ENCODE measurements at places on chromosomes 7 and 10.

GRCh38 chr10:50421026-50421719 is 169.9 kb upstream of the ASAH2 start:
- no peak for DNase-seq

- DNase-seq = no peak
Measured at GRCh38 chr7:157955348-157955999, 618.7 kb downstream of the DNAJB6 start.

GRCh38 chr7:151215396-151215795 is 5.1 kb upstream of the H2BK1 start:
- no peak for DNase-seq

DNA sequence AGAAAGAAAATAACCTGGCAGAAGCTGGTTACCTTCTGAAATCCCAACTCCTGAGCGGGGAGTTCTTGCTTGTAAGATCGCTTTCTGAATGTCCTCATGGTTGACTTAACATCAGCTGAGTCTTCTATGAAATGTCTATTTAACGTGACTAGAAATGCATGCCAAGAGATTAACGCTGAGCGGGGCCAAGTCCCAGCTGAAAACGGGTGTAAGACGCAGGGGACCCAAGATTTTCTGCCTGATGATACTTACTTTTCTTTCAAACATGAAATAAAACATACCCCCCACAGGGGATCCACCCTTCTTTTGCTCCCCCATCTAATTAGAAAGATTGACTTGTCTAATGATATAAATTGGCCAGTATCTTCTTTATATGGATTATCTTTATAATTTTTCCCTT is 14.9 kb downstream of the OR9A2 start:
- no peak for DNase-seq

GRCh38 chr7:2668401-2668800 is 19.6 kb upstream of the AMZ1 start:
- DNase-seq = no peak

DNA sequence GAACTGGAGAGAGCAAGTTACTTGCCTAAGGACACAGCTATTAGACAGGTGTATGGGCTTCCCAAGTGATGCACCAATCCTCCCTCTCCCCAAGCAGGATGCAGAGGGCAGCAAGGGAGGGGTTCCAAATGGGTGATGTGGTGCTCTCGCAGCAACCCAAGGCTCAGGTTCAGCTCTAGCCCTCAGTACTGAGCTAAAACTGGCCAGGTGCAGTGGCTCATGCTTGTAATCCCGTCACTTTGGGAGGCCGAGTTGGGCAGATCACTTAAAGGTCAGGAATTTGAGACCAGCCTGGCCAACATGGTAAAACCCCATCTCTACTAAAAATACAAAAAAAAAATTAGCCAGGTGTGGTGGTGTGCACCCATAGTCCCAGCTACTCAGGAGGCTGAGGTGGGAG is 40.7 kb downstream of the GPRIN2 start:
- no peak for DNase-seq

GRCh38 chr10:47358457-47358856 is 10.3 kb downstream of the RBP3 start:
- DNase-seq = no peak

GRCh38 chr10:117656385-117657367 is 114.1 kb downstream of the EMX2 start:
- DNase-seq = no peak

GRCh38 chr10:72124989-72125388 is 36.6 kb upstream of the SPOCK2 start:
- no peak for DNase-seq

GRCh38 chr10:95474228-95475002 is 86.8 kb downstream of the SORBS1 start:
- no peak for DNase-seq

DNA sequence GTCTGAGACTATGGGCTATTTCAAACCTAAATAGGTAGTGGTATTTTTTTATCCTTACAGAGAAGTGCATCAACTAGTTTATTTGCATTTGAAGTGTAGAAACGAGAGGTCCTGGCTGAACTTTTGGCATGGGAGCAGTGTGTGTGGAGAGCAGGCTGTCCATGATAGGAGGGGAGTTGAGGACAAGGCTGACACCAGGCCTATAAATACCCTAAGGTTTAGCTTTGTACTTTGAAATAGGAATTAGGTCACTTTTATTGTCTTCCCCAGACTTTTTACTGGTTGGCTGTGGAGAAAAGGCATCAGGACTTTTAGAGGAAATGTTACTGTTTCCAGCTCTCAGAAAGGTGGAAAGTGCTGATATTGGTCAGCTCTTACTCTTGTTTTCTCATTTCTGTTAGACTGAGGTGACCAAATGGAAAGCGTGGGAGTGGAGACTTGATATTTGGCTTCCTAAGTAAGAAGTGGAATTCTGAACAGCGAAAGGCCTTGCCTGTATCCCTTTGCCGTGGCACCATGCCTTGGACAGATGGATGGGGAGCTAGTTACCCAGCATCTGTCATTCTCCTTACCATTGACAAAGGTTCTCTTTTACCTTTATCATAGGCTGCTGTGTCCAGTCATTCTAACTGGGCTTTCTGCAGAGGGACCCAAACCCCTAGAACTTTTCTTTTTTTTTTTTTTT is 46.0 kb downstream of the GBF1 start:
- no peak for DNase-seq

GRCh38 chr7:99132595-99133321 is 11.2 kb downstream of the SMURF1 start:
- DNase-seq = no peak

GRCh38 chr10:102859911-102860310 is 5.9 kb downstream of the BORCS7 start:
- DNase-seq = no peak

DNA sequence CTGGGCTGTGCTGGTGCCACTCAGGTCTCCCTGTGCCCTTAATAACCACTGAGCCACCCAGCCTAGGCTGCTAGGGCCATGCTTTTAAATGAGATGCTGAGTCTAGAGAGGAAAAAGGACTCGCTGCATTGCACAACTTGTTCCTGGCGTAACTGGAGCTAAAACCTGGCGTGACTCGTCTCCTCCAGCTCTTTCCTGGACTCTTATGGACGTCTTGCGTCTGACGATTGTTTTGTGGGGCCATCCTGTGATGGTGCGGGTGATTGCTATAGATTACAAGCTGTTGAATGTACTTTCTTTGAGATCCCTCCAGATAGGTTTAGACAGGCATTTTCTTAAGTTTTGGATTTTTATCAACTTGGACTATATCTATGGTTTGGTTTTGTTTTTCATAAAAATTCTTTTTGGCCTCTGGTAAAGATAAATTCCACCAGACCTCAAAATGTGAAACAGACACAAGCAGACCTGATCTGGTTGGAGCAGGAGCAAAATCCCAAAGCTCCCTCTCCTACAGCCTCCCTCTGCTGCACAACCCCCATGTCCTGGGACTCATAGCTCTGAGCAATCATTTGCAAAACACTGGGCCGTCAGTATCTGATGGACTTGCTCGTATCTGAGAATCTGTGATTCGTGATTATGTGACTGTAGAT is 230.3 kb downstream of the ARHGAP12 start:
- DNase-seq = no peak

DNA sequence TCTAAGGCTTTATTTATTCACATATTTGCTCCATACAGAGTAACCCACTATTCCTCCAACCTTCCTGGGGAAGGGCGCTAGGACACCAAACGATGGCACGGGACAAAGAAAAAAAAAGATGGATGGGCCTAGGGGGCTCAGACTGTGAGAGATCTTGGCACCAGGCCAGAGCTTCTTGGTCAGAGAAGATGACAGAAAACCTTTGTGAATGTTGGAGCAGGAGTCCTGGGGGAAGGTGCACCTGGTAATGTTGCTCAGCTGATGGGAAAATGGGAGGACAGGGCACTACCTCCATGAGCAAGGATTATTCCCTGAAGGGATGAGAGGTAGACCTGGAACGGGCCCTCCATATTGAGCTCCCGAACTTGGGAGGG is 1.4 kb upstream of the SH3PXD2A start:
- DNase-seq = no peak

GRCh38 chr7:36455646-36456045 is 66.0 kb downstream of the ANLN start:
- no peak for DNase-seq

GRCh38 chr10:7035126-7035761 is 375.6 kb downstream of the SFMBT2 start:
- DNase-seq = peak; percentile 63

- no peak for DNase-seq
Measured at GRCh38 chr7:87347664-87348063, 2.2 kb downstream of the CROT start.

DNA sequence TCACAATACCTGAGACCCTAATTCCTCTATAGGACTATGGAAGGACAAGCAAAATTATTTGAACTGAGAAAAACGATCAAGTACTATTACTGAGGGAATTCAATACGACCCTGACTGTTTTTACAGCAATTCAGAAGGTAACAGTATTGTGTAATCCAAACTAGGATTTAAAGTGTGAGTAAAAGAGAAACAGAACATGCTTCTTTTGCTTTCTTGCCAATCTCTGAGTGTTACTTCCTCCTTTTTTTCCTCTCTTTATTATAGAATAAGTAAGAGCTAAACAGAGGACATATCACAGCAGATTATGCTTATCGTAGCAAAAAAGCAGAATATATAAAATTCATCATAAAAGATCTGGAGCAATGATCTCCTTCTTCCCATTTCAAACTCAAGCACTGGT is 292.1 kb downstream of the THSD7A start:
- no peak for DNase-seq

DNA sequence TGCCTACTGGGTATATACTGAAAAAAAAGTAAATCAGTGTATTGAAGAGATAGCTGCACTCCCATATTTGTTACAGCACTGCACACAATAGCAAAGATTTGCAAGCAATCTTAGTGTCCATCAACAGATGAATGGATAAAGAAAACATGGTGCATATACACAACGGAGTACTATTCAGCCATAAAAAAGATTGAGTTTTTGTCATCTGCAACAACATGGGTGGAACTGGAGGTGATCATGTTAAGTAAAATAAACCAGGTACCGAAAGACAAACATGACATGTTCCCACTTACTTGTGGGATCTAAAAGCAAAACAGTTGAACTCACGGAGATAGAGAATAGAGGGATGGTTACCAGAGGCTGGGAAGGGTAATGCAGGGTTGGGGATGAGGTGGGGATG is 34.2 kb upstream of the FAM171A1 start:
- DNase-seq = no peak

DNA sequence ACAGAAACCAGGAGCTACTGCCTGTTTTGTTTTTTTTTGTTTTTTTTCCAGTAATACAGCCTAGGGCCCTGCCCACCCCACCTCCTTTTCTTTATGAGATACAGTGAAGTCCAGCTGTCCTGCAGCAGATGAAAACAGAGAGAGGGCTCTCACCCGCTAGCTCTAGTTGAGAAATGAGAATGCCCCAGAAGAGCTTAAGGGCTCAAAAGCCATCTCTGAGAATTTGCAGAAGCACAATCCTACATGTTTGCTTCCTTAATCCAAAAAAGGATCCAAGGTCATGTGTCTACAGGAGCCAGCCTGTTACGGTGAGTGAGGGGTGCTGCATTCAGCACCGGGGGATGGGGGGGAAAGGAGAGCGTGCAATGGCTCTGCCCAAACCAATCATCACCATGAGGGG is 122.7 kb downstream of the KCNMA1 start:
- no peak for DNase-seq

GRCh38 chr7:55571511-55572377 is 558 bp downstream of the VOPP1 start:
- DNase-seq = peak; percentile 77

GRCh38 chr7:73582664-73583202 is 4.4 kb upstream of the TBL2 start:
- DNase-seq = no peak

DNA sequence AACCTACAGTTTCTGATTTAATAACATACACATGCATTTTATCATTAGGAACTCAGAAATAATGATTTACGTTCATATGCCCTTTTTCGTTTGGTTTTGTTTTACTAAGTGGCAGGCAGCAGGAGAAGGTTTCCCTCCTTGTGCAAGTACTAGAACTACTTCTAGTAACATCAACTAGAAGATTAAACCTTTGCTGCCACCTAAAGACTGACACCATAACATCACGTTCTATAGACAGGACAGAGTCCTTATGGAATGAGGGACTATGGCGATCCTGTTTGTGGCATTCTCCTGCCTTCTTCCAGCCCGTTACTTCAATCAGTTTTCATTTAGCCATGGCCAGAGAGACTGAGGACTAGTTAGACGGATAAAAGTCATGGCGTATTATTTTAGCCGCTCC is 53.2 kb downstream of the GAD2 start:
- no peak for DNase-seq

DNA sequence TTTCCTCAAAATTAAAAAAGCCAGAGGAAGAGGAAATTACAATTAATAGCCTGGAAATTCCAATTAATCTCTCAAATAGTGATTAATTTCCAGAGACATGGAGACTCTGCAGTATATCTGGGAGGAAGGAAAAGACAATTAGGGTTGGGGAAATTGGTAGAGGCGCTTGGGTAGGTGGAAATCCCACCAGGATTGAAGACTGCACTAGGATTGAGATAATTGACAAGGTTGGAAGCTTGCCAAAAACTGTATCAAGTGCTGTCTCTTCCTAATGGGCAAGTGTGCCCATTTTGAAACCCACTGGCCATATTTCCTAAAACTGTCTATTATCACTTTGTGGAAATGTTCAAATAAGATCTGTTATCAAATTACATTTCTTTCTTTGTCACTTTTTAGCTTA is 21.6 kb downstream of the CHN2 start:
- no peak for DNase-seq

GRCh38 chr7:2819161-2819953 is 24.8 kb downstream of the GNA12 start:
- DNase-seq = no peak

GRCh38 chr10:55233505-55233904 is 432.5 kb upstream of the PCDH15 start:
- DNase-seq = no peak

- DNase-seq = no peak
Measured at GRCh38 chr10:49373361-49373760, 22.5 kb downstream of the DRGX start.

- no peak for DNase-seq
Measured at GRCh38 chr7:47895026-47895425, 53.2 kb downstream of the PKD1L1 start.

All from activated T-cell treated with anti-CD3 and anti-CD28 coated beads, Interleukin-2, amount 50 U/mL, for 24 hours (primary cell).